K562 (cell line): ENCODE measurements at places on chromosomes 3 and 15.

DNA sequence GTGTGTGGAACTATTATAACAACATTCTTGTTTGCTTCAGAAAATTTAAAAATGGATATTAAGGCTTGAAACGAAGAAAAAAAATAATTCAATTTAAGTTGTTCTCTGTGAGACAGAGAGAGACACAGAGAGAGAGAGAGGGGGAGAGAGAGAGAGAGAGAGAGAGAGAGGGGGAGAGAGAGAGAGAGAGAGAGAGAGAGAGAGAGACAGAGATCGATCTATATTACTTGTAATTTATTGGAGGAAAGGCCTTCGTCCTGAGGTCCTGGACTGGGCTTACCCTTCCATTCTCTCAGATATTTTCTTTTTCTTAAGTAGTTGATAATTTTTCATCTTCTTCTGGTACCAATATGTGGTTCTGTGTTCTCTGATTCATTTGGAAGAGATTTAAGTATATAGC, 25.9 kb downstream of the MFSD1 start:
- DNase-seq, result no peak

DNA sequence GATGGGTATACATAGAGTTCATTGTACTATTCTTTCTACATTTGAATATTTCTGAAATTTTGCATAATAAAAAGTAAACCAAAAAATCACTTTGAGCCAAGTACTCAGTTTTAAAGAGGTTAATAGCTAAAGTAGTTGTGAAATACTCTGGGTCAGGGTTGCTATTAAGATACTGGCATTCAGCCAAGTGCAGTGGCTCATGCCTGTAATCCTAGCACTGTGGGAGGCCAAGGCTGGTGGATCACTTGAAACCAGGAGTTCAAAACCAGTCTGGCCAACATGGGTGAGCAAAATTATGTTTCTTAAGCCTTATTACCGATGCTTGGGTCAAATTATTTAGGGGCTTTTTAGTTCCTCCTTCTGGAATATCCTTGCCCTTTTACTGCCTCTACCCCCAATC, 122.0 kb upstream of the MELTF start:
- peak; percentile 25 for DNase-seq

- peak; percentile 73 for DNase-seq
These were observed at the start of gene MRAS for GRCh38 chr3:138347960-138348753. Gene MRAS (plus strand): TSS chr3:138348579. CDS start chr3:138372884, 24,305 bp downstream.

DNA sequence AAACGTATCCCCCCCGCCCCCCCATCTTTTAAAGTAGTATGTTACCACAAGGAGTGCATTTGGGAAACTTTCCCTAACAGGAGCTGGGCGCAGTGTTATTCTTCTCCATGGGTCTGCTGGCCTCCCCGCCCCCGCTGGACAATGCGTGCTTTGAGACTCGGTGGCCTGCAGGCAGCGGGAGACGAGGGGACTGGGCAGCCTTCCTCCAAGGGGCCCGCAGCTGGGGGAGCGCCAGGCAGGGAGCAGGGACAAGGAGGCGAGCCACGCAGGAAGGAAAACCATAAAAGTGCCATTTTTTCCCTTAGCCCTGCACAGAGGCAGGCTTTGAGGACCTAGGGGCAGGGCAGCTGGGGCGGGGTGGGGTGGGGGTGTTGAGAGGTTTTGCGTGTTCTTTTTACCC, 14.1 kb downstream of the SOX2 start:
- no peak for DNase-seq

DNA sequence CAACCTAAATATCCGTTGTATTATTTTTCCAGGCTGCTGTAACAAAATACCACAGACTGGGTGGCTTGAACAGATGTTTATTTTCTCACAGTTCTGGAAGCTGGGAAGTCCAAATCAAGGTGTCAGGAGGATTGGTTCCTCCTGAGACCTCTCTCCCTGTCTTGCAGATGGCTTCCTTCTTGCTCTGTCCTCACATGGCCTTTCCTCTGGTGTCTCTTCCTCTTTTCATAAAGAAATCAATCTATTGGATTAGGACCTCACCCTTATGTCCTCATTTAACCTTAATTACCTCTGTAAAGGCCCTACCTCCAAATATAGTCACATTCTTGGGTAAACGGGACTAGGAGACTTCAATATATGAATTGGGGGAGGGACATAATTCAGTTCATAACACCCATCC, 89.2 kb upstream of the PLCL2 start:
- DNase-seq, result no peak

DNA sequence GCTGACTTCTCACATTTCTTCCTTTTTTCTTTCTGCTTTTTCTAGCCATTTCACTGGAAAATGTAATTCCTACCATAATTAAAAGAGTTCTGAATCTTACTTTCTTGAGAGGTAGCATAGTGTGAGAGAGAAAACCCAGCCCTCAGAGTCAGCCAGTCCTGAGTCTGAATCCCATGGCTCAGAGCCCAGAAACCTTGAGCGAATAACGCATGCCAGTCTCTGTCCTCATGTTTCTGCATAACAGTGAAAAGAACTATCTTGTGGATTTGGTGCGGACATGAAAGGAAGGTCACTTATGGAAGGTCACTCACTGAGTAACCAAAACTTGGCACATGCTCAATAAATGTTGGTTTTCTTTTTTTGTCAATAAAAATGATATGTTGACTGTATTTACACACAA, 29.3 kb upstream of the SLCO3A1 start:
- no peak for DNase-seq

DNA sequence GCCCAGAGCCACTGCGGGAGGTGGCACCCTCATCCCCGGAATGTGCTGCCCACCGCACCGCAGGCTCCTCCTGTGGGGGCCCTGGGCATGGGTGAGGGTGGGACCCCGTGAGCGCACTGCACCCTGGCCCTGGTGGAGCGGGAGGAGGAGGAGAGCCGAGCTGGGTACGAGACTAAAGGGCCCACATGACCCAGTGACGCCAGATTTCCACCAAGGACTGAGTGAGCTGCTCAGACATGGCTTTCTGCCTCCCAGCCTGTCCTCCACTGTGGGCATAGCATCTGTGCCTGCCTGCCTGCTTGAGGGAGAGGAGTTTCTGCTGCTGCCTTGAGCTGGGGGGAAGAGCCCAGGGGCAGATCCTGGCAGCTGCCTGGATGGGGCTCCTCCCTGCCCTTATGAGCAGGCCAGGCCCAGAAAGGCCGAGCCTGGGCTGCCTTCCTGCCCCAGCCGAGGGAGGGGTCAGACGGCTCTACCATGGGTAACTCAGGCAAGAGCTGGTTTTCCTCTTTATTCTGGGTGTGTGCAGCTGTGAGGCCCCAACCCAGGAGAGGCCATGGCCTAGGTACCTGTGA, 88.4 kb downstream of the VGLL4 start:
- no peak for DNase-seq

DNA sequence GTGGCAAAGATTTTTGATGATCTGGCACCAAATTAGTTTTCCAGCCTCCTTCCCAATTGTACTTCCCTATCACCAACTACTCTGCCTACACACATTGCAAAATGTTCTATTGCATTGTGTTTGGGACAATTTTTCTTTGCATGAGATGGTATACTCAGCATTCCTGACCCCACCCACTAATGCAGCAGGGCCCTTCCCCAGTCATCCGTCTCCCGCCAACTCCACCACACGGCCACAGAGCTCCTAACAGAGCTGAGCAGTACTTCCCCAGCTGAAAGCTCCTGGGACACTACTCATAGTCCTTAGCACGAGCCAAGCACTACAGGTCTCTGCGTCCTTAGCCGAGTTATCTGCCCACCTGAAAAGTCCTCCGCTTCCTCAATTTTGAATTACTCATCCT, 34.2 kb downstream of the TXNRD3 start:
- no peak for DNase-seq

GRCh38 chr3:99110401-99110800, 208.9 kb upstream of the DCBLD2 start:
- no peak for DNase-seq

- DNase-seq, result no peak
These were observed 202.8 kb upstream of the TBC1D5 start for GRCh38 chr3:17945018-17945798.

- DNase-seq, result peak; percentile 48
These were observed 2.3 kb downstream of the B3GNT5 start for GRCh38 chr3:183255348-183255730.

DNA sequence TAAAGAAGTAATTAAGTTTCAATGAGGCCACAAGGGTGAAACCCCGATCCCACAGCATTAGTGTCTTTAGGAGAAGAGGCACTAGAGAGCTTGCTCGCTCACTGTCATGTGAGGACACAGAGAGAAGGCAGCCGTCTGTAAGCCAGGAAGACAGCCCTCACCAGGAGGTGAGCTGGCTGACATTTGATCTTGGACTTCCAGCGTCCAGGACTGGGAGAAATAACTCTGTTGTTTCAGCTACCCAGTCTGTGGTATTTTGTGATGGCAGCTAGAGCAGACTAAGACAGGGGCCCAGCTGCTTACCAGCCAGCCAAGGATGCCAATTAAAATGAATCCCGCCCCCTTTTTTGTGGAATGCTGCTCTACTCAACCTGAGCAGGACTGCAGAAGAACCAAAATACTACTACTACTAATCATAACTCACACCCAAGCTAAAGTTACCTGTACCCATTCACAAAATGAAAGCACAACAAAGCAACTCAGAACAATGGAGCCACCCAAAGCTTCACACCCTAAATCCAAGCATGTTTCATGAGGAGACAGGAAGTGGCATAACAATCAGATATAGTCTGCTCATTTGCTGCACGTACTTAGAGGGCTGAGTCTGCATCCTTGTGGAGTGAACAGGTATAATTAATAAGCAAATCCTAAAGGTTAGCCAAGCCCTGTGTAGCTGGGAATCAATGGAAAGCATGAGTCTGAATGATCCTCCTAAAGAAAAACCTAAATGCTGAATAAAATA, 35.6 kb upstream of the RHCG start:
- no peak for DNase-seq

GRCh38 chr3:122493296-122493695, 21.4 kb downstream of the KPNA1 start:
- no peak for DNase-seq

DNA sequence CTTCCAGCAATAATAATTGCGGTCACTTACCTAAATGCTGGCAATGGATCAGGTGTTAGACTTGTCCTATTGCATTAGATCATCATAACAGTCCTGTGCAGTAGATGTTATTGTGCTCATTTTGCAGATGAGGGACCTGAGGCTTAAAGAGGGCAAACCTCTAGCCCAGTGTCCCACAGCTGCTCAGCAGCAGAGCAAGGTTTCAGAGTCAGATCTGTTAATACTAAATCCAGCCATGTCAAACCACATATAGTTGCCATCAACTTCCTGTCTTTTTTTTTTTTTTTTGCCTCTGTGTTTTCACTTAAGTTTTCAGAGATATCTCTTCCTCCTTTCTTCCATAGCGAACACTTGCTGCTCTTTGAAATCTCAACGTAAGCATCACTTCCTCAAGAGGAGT, 12.1 kb downstream of the FEZF2 start:
- no peak for DNase-seq

GRCh38 chr3:140863580-140864009, 78.0 kb upstream of the SLC25A36 start:
- DNase-seq, result peak; percentile 63

- DNase-seq, result no peak
These were observed 8.7 kb downstream of the BTD start for GRCh38 chr3:15610082-15610759.

DNA sequence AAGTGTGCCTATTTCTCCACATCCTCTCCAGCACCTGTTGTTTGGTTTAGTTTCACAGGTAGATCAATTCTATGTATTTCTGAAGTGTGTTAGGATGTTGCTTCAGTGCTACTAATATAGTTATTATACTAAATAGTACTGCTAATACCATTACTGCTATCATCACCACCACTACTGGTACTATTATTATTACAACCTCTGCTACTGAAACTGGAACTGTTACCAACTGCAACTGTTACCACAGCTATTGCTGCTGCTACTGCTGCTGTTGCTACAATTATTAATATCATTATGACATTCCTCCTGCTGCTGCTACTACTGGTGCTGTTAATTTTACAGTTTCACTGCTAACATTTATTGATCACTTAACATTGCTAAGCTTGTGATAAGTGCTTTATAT, 8.3 kb upstream of the LMOD3 start:
- no peak for DNase-seq

- no peak for DNase-seq
These were observed 32.9 kb downstream of the IL16 start for GRCh38 chr15:81229586-81229985.

GRCh38 chr3:80187981-80188380, 420.2 kb upstream of the ROBO1 start:
- DNase-seq, result no peak

DNA sequence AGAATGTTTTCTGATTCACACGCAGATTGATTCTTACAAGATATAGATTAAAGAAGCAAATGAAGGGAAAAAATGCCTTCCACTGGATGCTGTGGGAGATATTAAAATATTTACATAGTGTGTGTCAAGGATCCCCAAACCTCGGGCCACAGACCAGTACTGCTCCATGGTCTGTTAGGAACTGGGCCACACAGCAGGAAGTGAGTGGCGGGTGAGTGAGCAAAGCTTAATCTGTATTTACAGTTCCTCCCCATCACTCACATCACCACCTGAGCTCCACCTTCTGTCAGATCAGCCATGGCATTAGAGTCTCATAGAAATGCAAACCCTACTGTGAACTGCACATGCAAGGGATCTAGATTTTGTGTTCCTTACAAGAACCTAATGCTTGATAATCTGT, 552.6 kb upstream of the GOLIM4 start:
- no peak for DNase-seq

DNA sequence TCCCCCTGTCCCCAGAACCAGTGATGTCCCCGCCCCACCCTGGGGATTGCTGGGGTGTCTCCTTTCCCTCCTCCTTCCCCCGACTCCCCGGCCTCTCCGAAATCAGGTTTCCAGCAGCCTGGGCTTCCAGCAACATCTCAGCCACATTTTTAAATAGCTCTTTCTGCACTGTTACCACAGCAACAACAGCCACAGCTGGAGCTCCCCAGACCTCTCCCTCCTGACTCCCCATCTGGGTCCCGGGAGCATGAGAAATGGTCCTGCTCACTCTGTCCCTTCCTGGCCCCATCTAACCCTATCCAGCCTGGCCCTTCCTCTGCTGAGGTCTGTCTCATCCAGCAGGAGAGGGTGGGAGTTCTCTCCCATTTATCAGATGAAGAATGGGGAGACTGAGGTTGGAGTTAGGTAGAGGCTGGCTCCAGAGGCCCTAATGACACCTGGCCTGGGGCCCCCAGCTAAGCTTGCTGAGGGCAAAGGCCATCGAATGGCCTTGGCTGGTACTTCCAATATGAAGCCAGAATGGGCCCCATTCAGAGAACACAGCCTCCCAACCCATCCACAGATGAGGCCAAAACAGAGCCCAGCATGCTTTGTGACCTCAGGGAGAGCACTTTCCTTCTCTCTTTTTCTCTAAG, 1.5 kb downstream of the CAMK1 start:
- DNase-seq, result no peak

GRCh38 chr3:179158336-179159039, 10.3 kb downstream of the PIK3CA start:
- DNase-seq, result no peak

DNA sequence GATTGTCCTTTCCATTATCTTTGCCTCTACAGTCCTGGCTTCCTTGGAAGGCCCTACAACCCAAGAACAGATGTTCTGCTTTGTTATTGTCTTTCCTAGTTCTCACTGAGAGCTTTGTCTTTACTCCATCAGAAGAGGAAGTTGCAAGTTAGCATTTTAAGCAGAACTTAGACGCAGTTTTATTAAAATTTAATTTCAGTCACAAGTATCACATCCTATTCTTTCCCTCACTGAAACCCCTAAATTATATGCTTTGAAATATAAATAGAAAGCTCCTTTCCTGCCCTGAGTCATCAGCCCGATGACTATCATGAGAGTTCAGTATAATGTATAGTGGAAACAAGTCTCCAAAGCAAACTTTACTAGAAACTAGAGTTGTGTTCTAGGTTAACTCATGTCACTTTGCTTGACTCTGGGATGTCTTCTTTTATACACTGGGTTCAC, 291.2 kb upstream of the RBMS3 start:
- DNase-seq, result no peak
